ENCODE measurements at places on chromosomes 11 and 22.

GRCh38 chr11:94946812-94947211 is 26.5 kb downstream of the CWC15 start:
- no peak for DNase-seq

- DNase-seq: no peak
Observed at GRCh38 chr11:134751766-134752165, 339.7 kb upstream of the B3GAT1 start.

- DNase-seq: no peak
Observed at GRCh38 chr22:37581504-37581903, 1.6 kb upstream of the LGALS2 start.

DNA sequence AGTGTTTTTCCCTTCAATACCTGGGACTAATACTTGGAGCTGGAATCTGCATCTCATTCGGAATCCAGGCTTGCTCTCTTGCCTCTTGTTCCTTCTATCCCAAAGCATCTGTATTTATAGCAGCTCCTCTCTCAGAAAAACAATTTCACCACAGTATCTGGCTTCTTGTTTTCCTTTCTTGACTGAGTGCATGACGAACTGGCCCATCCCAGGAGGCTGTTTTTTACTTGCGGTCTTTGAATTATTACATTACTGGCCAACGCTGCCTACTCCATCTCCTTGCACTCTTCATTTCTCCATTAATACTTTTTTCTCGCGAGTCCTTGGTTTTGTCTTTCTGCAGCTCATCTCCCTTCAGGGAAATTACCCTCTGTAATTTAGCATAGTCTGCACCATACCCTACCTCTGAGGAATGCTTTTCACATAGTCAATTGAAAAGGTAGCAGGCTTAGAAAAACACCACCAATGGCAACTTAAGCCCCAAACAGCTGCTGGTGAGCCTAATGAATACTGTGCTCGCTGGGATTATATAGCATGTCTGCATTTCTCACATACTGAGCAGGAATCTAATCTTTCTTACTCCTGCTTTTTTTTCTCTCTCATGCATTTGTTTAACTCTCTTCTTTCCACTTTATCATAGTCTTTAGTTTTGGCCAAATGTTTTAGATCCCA is 277.4 kb upstream of the SESN3 start:
- no peak for DNase-seq

- no peak for DNase-seq
Observed at GRCh38 chr11:97460091-97460490, 1070.3 kb downstream of the JRKL start.

- DNase-seq: no peak
Observed at GRCh38 chr11:43904742-43905535, 24.3 kb downstream of the ALKBH3 start.

- DNase-seq: no peak
Observed at GRCh38 chr11:58631378-58631777, 8.9 kb downstream of the CNTF start.

GRCh38 chr11:84468235-84468634 is 1158.9 kb downstream of the DLG2 start:
- DNase-seq: no peak

- no peak for DNase-seq
Observed at GRCh38 chr11:19931141-19931770, 218.6 kb downstream of the NAV2 start.

- no peak for DNase-seq
Observed at GRCh38 chr22:36049678-36049997, 21.0 kb upstream of the RBFOX2 start.

DNA sequence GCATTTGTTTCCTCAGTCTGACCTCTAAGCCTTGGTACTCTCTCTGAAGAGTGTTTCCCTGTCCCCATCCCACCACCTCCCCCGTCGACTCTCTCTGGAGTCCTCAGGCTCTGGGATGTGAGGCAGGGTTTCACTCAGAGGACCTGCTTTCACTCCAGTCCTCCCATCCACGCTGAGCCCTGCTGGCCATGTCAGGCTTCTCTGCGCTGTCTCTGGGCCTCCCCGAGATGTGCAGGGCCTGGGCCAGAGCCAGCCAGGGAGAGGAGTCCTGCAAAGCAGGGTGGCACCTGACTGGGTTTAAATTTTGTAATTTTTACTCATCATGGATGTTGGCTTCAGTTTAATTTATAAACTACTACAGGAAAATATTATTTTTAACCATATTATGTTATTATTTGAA is 3.3 kb downstream of the SCGB2A2 start:
- no peak for DNase-seq

DNA sequence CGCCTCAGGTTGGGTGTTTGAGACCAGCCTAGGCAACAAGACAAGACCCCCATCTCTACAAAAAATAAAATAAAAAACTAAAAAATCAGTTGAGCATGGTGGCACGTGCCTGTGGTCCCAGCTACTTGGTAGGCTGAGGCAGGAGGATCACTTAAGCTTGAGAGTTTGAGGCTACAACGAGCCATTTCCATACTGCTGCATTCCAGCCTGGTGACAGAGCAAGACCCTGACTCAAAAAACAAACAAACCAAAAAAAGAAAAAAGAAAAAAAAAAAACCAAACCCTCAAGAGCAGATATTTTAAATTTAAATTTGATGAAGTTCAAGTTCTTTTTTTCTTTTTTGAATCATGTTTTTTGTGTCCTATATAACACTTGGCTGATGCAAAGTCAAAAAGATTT is 7.2 kb upstream of the CCDC83 start:
- no peak for DNase-seq

- no peak for DNase-seq
Observed at GRCh38 chr22:17742527-17742902, 31.8 kb downstream of the BID start.

DNA sequence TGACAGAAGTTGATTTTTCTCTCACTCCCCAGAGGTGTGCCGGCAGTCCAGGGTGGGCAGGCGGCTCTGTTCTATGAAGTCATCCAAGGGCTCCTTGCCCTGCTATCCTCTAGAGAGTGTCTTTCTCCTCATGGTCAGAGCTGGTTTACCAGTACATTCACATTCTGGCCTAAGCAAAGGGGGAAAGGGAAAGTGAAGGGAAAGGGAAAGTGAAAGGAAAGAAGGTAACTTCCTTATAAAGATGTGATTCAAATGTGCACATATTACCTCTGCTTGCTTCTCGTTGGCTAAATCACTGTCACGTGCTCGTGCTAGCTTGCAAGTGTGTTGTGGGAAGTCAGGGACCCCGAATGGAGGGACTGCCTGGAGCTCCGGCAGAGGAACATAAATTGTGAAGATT is 2.9 kb upstream of the HTATIP2 start:
- DNase-seq: peak; percentile 21

DNA sequence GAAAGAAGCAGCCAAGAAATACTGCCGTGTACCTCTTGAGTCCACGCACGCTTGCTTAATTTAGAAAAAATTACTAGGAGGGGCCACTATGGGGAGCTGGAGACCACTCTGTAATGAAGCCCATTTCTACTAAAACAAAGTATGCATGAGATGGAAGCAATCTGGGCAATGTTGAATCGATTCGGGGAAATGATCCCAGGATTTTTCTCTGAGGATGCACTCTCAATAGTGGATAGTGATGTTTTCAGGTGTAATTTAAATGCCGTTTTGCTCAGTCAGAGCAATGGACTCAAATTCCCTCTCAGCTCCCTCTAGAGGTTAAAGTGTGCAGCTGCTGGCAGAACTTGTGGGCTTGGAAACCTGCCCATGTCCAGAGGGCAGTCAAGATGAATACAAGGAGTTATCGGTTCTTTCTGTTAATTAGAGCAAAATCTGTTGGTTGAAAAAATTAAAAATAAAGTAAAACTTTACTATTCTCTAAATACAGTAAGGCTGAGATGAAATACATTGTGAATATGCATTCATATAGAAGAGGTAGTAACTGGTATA is 64.1 kb downstream of the ME3 start:
- peak; percentile 21 for DNase-seq

DNA sequence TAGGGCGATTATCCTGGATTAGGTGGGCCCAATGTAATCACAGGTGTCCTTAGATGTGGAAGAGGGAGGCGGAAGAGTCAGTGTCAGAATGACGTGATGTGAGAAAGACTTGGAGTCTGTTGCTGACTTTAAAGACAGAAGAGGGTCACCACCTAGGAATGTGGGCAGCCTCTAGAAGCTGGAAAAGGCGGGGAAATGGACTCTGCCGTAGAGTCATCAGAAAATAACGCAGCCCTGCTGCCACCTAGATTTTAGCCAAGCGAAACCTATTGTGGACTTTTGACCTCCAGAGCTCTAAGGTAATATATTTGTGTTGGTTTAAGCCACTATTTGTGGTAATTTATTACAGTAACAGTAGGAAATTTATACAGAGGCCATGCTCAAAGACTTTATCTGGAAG is 4.8 kb downstream of the DDX10 start:
- no peak for DNase-seq

DNA sequence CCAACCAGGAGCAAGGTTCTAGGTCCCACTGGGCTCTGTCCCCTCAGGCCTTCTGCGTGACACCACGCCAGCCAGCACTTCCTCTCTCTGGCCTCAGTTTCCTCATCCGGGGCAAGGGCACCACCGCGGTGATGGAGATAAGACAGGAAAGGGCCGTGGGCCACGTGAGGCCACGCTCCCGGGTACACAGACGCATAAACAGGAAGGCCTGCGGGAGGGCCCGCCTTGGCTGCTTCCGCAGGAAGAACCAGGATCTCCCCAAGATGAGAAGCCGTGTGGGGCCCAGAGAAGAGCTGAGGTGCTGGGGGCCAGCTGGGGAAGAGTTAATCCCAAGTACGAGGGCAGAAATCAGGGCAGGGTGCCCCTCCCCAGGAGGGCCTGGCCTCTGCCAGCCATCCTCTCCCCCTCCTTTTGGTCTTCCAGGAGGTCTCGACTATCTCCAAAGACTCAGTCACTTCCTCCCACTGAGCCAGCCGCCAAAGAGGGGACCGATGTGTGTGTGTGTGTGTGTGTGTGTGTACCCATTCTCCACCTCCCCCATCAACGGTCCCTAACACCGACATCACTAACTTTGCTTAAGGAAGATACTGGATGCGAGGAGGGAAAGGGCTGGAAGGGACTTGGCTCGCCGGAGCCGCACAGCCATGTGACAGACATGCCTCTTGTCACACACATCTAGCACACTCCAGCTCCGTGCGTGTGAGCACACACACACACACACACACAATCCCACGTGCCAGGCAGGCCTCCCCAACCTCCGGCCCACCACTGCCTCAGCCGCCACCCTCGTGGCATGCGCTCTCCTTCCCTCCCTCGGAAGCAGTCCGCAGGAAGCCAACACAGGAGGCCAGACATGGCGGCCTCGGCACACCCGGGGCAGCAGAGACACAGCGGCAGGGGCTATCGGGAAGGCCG is 1.4 kb downstream of the MFNG start:
- DNase-seq: peak; percentile 75

- no peak for DNase-seq
Observed at GRCh38 chr11:68480852-68481510, 20.4 kb downstream of the PPP6R3 start.

DNA sequence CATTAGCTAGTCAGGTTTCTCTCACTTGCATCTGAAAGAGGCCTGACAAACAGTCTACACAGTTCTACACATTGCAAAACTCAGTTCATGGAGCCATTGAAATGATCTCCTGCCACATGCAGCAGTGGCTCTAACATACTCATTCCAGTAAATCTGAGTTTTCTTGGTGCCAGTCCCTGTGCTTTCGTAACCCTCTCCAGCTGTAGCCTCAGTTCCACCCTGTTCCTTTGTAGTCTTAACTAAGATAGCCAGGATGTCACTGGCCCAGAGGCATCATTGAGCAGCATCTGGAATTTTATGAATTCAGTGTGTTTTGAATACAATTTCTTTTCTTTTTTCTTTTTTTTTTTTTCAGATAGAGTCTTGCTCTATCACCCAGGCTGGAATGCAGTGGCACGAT is 37.4 kb upstream of the ZBED5 start:
- DNase-seq: no peak

DNA sequence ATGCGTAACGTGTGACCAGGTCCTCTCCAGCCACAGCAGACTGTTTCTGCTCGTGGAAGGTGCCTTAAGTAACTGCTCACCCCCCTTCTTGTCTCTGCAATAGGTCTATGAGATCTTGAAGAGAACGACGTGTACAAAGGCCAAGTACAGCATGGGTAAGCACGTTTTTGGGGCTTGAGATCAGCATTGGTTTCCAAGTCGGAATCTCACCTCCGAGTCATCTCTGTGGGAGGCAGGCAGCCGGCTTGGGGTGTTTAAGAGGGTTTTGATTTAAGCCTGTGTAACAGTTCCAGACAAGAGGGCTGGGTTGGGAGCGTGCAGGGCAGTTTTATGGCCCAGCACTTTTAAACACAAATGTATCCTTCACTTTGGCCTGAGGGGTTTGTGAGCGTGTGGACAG is 30.1 kb downstream of the ANO1 start:
- no peak for DNase-seq

- DNase-seq: no peak
Observed at GRCh38 chr22:38065539-38065938, 8.3 kb downstream of the PICK1 start.

GRCh38 chr11:126871792-126872191 is 128.8 kb downstream of the KIRREL3 start:
- DNase-seq: no peak

DNA sequence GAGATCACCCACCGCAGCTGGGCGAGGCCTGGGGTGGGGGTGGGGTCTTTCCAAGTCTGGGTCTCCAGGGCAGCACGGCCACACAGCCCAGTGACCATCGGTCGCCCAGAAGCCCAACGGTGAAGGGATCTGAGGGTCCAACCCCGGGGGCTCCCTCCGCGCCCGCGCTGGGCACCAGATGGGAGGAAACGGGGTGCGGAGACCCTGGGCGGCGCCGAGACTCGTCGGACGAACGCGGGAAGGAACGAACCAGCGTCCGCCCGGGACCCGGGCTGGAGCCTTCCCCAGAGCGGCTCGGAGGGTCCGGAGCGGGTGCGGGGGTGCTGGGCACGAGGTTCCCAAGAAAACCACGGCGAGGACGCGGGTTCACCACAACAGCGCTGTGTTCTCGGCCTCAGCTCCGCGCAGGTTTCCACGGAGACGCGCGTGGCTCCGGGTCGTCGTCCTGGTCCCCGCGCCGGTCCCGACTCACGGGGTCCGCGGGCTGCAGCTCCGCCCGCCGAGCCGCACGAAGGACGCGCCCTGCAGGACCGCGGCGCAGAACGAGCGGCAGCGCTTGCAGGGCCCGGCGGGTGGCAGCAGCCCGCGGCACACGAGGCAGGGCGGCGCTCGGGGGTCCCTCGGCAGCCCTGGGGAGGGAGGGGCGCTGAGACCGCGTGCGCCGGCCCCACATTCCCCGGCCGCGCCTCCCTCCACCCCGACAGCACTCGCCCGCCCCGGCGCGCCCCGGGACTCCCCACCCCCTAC is 2.3 kb upstream of the IL17REL start:
- no peak for DNase-seq

GRCh38 chr11:62705413-62705812 is 1.8 kb downstream of the BSCL2 start:
- DNase-seq: no peak

GRCh38 chr22:39148727-39149535 is 3.5 kb downstream of the CBX7 start:
- peak; percentile 69 for DNase-seq

Data from GM12878 (cell line).